ENCODE measurements at places on chromosomes 16 and 17.

DNA sequence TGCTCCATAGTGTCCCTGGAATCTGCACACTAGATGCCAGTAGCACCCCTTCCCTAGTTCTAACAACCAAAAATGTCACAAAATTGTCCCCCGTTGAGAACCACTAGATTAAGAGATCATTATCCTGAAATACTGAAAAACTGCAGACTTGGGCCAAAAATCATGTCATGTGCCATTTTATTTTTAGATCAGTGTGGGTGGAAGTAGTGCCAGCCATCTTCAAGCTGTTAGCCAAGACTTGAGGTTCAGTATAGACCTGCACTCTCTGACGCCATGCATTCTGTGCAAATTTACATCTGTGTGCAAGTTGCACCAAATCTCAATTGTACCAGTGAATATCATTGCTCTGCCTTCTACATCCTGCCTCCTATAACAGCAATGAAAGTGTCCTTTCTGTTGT lies 31.5 kb upstream of the NOL11 start:
- no peak for DNase-seq

GRCh38 chr16:14354561-14355351 lies 275.3 kb downstream of the PARN start:
- DNase-seq, result no peak

GRCh38 chr16:20323591-20324117 lies 3.7 kb downstream of the GP2 start:
- no peak for DNase-seq

- peak; percentile 37 for DNase-seq
Observed at GRCh38 chr17:6831661-6832263, at the start of gene TEKT1. TEKT1 (minus strand) TSS chr17:6831729; CDS start chr17:6830376, 1,353 bp downstream.

DNA sequence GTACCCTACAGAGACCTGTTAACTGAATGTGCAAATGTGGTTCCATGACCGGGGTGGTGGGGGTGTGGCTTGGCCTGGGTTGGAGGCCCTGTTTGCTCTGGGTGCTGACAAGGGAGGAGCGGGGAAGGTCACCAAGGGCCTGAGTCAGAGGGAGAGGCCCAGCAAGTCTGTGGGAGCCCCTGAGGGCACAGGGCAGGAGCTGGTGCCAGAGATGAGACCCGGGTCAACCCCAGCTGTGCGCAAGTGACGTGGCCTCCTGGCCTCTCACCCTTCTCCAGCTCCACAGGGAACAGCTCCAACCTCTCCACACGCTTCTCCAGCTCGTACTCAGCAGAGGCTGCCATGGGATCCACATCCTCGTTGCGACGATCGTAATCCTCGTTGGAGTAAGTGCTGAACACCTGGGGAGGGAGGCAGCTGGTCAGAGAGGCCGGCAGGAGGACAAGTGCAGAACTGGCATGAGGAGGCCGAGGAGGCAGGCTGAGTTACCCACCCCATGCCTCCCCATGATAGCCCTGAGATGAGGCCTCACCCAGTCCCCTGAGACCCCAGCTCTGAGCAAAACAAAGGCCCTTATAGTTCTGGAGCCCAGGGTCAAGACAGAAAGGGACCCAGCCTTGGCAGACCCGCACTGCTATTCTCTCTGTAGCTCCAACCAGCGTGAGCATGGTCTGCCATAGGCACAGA lies 5.5 kb downstream of the PPP1R9B start:
- DNase-seq, result no peak

DNA sequence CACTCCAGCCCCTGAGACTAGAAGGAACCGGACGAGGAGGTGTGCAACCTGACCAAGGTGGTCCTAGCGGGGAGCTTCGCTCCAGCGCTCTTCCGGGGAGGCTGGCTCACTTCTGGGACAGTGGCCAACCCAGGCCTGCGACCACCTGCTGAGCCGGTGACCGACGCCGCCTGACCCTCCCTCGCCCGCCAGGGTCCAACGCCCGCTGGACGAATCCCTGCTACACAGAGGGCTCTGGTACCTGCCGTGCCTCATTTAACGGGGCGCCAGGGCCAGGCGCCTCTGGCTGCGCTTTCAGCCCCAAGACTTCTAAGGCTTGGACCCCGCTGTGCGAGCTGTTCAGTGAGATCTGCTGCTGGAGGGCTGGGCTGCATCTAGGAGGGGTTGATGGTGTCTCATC lies 99.5 kb upstream of the KCNJ18 start:
- DNase-seq, result no peak

DNA sequence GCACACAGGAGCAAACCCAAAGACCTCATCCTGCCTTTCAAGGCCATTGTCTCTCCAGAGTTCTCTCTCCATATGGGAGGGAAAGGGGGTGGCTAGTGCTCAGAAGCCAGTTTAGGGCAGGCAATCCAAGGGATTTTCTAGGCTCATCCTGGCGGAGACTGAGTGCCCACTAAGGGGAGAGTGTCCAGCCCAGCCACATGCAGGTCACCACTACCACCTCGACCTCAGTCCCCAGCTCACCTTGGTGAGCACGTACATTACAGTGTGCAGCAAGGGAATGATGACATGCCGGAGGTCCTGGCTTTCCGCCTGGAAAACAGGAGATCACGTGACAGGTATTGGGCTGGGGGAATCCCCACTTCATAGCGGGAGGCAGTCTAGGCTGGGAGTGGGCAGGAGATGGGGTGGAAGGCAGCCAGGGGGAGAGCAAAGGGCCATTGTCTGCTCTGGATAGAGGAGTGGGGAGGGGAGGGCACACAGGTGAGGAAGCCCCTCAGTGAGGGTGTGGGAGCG lies 29.9 kb downstream of the PIK3R6 start:
- no peak for DNase-seq

DNA sequence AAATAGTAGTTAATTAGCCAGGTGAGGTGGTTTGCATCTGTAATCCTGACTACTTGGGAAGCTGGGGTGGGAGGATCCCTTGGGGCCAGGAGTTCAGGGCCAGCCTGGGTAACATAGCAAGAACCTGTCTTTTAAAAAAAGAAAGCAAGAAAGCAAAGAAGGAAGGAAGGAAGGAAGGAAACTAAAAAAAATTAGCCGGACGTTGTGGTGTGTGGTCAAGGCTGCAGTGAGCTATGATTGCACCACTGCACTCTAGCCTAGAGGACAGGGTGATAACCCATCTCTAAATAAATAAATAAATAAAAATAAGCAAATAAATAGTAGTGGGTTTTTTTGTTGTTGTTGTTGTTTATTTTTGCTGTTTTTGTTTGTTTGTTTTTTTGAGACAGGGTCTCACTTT lies 39.3 kb upstream of the MAP2K6 start:
- no peak for DNase-seq

- no peak for DNase-seq
Observed at GRCh38 chr16:4837733-4838501, 9.2 kb downstream of the GLYR1 start.

DNA sequence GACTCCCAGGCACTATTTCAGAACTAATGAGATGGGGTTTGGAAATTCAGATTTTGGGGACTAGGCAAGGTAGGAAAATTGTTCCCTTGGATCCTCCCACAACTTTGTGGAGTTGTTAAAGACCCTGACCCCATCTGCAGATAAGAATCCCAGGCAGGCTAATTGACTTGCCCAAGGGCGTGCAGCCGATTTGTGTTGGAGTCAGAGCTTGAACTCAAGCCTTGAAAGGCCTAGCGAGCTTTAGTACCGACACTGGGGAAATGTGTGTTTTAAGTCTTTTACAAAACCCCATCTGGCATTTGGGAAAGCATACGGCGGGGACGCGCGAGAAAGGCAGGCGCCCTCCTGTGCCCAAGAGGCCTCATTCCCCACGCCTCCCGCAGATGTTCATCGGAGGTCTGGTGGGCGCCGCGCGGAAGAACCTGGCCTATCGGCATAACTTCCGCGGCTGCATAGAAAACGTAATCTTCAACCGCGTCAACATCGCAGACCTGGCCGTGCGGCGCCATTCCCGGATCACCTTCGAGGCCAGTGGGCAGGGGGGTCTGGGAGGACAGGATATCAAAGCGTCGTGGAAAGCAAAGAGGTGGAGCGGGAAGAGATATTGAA lies 4.3 kb downstream of the CNTNAP1 start:
- DNase-seq, result no peak

DNA sequence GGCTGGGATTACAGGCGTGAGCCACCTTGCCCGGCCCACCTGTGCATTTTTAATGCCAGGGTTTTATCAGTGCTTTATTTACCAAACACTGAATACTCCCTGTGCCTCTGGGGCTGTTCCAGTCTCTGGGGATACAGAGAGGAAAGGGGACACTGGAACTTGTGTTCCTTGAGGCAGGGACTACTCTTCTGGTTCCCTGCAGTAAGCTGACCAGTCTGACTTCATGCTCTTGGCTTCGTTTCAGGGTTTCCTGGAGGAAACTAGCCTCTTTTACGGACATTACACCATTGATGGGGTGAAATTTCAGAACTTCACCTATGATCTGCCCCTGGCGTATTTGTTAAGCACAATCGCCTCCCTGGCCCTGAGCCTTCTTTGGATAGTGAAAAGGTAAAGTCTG lies 37.4 kb upstream of the COQ7 start:
- DNase-seq, result no peak

GRCh38 chr17:58268774-58269556 lies 11.8 kb downstream of the MPO start:
- DNase-seq, result no peak
